ENCODE measurements at places on chromosomes 3 and 15. TPM values are rescaled to one million over a fixed set of nuclear protein-coding genes. Genes with fewer than 3 reads are reported as not detected.

GRCh38 chr15:69576948-69577351 is 124.3 kb downstream of the RPLP1 start:
- DNase-seq = no peak
- no peak overlapping the region for H3K27ac ChIP-seq
- H3K36me3 ChIP-seq = no peaks in the 10 kb centered on the region
- H3K27me3 ChIP-seq = no peaks in the 10 kb centered on the region
- H3K4me3 ChIP-seq = no peak overlapping the region
- H3K4me1 ChIP-seq = peaks cover 5% of the 10 kb centered on the region

GRCh38 chr15:99424978-99425656 is 140.7 kb upstream of the MEF2A start:
- no peaks in the 10 kb centered on the region for H3K27me3 ChIP-seq
- no peaks in the 10 kb centered on the region for H3K36me3 ChIP-seq
- no peak overlapping the region for H3K4me3 ChIP-seq

DNA sequence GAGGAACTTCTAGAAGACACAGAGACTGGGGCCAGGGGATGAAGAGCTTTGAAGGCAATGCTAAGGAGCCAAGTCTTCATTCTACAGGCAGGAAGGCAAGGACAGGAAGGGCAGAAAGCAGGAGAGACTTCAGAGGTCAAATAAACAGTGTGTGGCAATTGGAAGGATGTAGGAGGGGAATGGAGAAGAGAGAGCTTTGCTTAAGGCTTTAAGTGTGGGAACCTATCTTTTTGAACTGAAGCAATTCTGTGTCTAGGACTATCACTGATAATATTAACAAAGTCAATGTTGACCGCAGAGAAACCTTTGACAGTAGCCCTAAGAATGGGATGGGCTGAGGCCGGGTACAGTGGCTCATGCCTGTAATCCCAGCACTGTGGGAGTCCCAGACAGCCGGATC is 325.0 kb downstream of the FOXP1 start:
- no peak overlapping the region for H3K4me3 ChIP-seq
- H3K27me3 ChIP-seq = no peaks in the 10 kb centered on the region
- H3K4me1 ChIP-seq = no peaks in the 10 kb centered on the region
- no peak overlapping the region for H3K27ac ChIP-seq

- H3K4me1 ChIP-seq = no peaks in the 10 kb centered on the region
- H3K36me3 ChIP-seq = no peaks in the 10 kb centered on the region
- no peak for DNase-seq
- no peak overlapping the region for H3K27ac ChIP-seq
These were observed 34.7 kb upstream of the AGBL1 start for GRCh38 chr15:86044981-86045380.

DNA sequence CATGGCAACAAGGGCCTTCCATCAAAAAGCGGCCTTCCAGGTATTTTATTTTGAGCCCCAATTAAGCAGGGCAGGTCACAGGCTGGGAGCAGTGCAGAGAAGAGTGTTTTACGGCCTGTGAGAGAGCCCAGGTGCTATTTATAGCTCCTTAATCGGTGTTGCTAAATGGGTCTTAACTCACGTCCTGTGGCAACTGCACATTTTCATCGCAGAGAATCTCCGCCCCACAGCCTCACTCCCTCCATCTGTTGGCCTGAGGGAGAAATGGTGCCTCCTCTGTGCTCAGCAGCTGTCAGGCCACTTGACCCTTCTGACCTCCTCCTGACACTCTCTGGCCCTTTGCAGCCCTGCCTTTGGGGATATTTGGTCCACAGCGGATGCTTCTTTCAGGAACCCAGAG is 58.6 kb downstream of the SPSB4 start:
- H3K36me3 ChIP-seq = no peaks in the 10 kb centered on the region
- peaks cover under 1% of the 10 kb centered on the region for H3K4me1 ChIP-seq
- DNase-seq = no peak
- no peaks in the 10 kb centered on the region for H3K27me3 ChIP-seq

DNA sequence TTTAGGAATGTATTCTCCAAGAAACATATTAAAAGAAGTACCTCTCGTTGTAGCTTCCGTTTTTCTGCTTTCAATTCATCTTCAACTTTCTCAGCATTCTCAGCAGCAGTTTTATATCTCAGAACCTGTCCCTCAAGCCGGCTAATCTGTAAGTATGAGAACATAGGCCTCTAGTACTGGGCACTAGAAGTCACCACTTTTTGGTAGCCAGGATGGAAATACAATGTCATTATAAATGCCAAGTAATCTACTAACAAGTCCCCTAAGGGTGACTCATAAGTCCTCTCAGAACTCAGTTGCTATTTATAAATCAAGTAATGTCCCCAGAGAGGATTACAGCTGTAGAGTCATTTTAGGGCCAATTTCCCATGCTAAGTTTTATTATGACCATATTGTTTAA is 61.1 kb downstream of the MLH1 start:
- peaks cover 5% of the 10 kb centered on the region for H3K36me3 ChIP-seq
- peaks cover 6% of the 10 kb centered on the region for H3K4me1 ChIP-seq
- DNase-seq = no peak
- peak overlapping the region; percentile 9 for H3K27ac ChIP-seq
- H3K4me3 ChIP-seq = no peak overlapping the region

DNA sequence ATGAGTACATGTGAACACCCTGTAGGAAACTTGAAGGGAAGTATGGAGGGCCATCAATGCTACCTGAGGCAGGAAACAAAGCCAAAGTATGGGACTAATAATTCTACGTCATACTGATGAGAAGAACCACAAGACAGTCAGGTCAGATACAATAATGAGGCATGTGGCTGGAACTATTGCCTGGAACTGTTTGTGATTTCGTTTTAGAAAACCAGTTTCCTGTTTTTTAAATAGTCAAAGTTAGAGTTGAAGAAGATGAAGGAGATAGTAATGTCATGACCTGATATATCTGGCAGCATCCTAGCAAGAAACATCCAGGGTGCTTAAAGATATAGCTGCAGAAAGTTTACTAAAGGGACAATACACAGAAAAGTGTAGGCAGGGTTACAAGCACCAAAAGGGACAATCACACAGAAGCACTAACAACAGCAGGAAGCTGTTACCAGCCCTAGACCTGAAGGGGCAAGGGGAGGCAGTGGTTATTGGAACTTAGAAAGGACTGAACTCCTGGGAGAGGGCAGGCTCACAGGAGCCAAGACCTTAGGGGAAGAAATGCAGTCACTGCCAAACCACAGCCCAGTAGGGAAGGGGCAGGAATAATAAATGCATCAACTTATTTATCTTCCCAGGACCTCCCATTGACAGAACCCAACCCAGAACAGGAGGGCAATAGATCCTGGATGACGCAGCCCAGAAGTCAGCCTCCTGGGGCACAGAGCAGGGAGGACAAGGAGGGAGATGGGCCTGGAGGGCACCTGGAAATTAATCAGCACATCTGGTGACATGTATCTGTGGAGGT is 302.1 kb upstream of the STT3B start:
- no peak overlapping the region for H3K4me3 ChIP-seq
- H3K4me1 ChIP-seq = peaks cover 28% of the 10 kb centered on the region
- H3K27me3 ChIP-seq = no peaks in the 10 kb centered on the region
- no peak overlapping the region for H3K27ac ChIP-seq

- peak overlapping the region; percentile 11 for H3K4me3 ChIP-seq
- DNase-seq = no peak
- no peak overlapping the region for H3K27ac ChIP-seq
- no peaks in the 10 kb centered on the region for H3K36me3 ChIP-seq
- H3K27me3 ChIP-seq = no peaks in the 10 kb centered on the region
These were observed 13.6 kb upstream of the ONECUT1 start for GRCh38 chr15:52803467-52804306.

GRCh38 chr3:126542340-126543241 is 16.1 kb downstream of the C3orf22 start:
- no peaks in the 10 kb centered on the region for H3K36me3 ChIP-seq
- H3K4me3 ChIP-seq = no peak overlapping the region
- no peak overlapping the region for H3K27ac ChIP-seq
- DNase-seq = peak; percentile 8

CYP1A2 gene
- total RNA-seq = not detected

COL6A5 gene
- total RNA-seq = not detected

SPG21 gene
- total RNA-seq = 84.1 TPM

STAB1 gene
- total RNA-seq = 258 TPM

EPHA3 gene
- total RNA-seq = 6.1 TPM

ALDH1A2 gene
- 24.3 TPM for total RNA-seq
